ENCODE measurements at places on chromosomes 16 and 17.

- no peak for DNase-seq
Measured at GRCh38 chr17:71180801-71181385, 939.9 kb upstream of the SOX9 start.

- no peak for DNase-seq
Measured at GRCh38 chr17:73324160-73324475, 12.3 kb upstream of the CDC42EP4 start.

- DNase-seq: no peak
Measured at GRCh38 chr17:2390199-2390836, 10.5 kb downstream of the MNT start.

DNA sequence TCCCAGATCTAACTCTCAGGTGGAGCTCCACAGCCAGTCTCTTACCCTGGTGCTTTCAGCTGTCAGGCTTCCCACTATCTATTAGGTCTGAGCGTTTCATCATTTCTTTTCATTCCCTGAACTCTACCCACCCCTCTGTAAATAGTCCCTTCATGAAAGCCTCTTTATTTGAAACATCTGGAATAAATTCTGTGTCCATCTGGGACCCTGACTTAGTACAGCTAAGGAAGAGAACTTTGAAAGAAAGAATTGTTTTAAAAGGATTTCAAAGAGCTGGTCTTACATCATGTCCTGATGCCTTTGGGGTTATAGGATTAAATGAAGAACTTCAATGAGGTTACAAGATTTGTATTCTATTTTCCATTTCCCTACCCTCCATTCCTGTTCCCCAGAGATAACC, 388.5 kb upstream of the CA10 start:
- DNase-seq: no peak

DNA sequence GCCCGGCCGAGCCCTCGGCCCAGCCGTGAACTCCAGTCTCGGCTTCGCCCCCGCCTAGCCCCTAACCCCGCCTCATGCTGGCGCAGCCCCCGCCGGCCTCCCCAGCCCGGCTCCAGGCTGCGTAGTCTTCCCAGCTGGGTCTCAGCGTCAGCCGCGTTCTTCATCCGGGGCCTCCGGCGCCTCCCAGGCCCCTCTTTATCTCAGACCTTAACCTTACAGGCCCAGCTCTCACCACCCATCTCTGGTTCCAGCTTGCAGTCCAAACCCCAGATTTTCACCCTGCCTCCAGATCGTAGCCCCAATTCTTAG, at the start of gene PROCA1:
PROCA1 (minus strand) TSS at position 166 of the 309 bp plus-strand sequence. CDS start 228 bp downstream, outside the sequence.
- no peak for DNase-seq

DNA sequence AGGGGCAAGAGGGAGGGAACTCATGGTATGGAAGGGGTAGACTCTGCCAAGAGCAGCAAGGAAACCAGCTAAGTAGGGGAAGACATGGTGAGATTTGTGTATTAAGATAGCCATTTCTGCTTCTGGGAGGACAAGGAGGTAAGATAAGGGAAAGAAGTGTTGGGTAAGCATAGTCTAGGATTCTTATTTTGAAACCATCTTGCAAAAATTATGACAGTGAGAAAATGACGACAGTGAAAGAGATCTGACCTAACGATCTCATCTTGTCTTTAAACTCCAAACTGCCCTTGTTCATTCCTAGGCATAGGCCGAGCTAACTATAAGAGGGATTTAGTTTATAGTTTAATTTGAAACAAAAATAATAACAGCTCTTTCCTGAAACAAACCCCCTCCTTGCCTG, 5.6 kb upstream of the RBL2 start:
- no peak for DNase-seq

DNA sequence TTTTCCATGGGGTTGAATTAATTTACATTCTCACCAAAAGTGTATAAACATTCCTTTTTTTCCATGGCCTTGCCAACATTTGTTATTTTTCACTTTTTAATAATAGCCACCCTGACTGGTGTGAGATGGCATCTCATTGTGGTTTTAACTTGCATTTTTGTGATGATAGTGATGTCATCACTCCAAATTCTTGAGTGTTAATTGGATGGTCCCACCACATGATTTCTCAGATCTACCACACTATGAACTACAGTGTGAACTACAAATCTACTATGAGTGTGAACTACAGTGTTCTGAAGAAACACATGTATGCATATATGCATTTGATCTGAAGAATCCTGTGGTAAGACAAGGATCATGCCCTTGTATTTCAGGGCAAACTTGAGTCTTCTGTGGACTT, 340.1 kb downstream of the ABCC12 start:
- no peak for DNase-seq

DNA sequence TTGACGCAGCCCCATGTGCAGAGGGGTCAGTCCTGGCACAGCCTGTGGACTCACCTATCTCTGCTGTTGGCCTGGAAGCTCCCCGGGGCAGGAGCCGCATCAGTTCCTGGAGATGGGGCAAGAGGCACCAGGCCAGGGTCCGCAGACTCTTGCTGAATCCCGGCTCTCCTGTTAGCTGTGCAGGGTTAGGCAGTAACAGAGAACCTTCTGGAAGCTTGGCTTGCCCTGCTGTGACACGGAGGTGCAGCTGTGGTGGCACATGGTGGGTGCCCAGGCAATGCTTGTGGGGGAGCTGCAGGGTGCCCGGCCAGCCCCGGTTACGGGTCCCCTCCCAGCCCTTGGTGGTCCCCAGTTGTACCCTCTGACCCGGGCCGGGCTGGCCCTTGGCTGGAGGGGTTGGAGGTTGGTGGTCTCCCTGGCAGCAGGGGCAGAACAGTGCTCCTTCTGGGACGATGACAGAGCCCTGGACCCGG, 26.0 kb upstream of the ZNF469 start:
- DNase-seq: no peak

Measured in activated gamma-delta T cell (primary cell).